ENCODE measurements at places on chromosomes 1 and 21.
A peak's percentile ranks its signal among the peaks of the same experiment; 100 is the strongest.

DNA sequence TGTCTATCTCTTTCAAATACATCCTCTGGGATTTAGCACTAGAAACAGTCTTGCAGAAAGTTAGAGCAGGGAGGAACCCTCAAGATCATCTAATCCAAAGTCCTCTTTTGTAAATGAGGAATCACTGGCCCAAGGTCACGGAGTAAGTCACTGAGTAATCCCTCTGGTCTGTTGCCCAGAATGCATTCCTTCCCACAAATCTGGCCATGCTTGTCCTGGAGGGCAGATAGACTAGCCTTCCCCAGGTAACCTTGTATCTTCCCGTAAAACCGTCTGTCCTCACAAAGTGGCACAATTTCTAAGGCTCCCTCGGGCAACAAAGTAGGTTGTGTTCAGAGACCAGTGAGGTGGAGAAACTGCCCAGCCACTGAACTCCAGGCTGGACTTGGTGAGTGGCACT is 46.2 kb downstream of the DDR2 start:
- DNase-seq, result no peak

GRCh38 chr1:150441121-150441520 is 46.1 kb upstream of the TARS2 start:
- DNase-seq, result no peak

- DNase-seq, result no peak
These were observed 17.4 kb upstream of the GJA9 start for GRCh38 chr1:38898653-38899230.

DNA sequence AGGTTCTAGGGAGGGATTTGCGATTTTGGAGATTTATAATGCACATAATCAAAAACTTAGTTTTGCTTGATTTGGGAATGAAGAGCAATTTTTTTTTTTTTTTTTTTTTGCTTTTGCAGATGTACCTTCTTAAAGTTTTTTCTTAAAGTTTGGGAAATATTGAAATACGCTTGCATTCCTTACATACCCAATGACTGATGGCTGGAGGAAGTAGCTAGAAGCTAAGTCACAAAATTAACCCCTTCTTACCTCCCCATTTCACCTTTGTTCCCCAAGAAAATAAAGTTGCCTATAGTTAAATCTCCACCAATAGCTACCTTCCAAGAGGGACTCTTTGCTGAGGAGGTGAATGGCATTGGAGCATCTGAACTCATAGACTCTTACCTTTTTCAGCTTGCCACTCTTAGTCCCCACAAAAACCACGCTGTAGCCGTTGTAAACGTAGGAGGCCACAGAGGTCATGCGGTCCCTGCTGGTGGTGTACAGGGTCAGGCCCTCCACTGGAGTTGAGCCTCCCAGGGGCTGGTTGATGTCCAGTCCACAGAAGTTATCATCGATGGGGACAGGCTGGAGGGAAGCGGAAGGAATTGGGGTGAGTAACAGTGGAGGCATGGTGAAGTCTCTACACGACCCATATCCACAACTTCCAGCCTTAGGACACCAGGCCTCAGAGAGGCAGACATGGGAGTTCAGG is 34.1 kb downstream of the PLXNA2 start:
- DNase-seq, result no peak

DNA sequence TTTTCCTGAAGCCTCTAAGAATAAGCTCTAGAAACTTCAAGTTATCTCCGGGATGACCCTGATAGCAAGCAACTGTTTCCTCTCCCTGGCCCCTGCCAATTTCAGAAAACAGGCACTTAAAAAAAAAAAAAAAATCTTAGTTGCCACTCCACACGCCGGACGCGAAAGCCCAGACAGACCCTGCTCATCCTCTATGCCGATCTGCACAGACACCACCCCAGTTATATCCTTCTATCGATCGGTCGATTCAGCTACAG is 1.7 kb downstream of the ANP32E start:
- no peak for DNase-seq

DNA sequence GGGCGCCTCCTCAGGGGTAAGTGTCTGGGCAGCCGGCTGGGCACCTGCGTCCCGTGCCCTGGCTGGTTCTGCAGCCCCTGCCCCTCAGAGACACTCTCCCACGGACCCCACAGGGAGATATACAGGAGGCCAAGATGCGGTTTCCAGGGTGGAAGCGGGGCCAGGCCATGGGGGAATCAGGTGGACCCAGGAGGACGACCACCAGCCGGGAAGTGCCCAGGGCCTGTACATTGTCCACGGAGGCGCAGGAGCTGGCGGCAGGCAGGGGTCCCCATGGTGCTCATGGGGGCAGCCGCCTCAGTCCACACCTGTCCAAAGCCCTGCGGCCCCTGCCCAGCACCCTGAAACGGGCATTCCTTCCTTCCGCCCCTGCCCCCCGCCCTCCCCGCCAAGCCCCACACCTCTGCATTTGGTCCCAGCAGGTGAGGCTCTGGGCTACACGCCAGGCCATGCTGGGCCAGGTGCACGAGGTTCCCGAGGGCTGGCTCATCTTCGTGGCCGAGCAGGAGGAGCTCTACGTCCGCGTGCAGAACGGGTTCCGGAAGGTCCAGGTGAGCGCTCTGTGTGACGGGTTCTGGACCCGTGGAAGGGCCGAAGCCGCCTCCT is 36.7 kb downstream of the SLC19A1 start:
- no peak for DNase-seq

DNA sequence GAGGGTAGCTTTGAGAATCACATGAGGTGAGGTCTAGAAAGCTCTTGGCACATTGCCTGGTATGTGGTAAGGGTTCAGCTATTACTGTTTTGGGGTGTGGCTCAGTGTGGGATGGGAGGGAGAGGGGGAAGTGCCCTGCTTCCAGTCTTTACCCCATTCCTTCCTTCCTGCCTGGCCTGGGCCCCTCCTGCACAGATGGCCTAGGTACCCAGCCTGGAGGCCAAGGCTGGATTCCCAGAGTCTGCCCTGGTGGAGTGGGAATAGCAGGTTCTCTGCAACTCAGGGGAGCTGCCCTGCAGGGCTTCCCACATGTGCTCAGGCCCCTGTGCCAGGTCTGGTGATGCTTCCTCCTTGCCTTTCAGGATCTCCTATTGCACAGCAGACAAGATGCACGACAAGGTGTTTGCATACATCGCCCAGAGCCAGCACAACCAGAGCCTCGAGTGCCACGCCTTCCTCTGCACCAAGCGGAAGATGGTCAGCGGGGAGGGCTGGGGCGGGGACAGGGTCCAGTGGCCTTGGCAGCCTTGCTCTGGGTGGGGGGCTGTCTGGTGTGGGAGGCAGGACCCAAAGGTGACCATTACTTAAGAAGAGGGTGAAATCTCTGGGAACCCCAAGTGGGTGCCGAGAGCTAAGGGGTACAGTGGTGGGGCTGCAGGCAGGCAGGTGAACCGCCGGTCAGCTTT is 13.5 kb downstream of the LDLRAP1 start:
- DNase-seq, result no peak

DNA sequence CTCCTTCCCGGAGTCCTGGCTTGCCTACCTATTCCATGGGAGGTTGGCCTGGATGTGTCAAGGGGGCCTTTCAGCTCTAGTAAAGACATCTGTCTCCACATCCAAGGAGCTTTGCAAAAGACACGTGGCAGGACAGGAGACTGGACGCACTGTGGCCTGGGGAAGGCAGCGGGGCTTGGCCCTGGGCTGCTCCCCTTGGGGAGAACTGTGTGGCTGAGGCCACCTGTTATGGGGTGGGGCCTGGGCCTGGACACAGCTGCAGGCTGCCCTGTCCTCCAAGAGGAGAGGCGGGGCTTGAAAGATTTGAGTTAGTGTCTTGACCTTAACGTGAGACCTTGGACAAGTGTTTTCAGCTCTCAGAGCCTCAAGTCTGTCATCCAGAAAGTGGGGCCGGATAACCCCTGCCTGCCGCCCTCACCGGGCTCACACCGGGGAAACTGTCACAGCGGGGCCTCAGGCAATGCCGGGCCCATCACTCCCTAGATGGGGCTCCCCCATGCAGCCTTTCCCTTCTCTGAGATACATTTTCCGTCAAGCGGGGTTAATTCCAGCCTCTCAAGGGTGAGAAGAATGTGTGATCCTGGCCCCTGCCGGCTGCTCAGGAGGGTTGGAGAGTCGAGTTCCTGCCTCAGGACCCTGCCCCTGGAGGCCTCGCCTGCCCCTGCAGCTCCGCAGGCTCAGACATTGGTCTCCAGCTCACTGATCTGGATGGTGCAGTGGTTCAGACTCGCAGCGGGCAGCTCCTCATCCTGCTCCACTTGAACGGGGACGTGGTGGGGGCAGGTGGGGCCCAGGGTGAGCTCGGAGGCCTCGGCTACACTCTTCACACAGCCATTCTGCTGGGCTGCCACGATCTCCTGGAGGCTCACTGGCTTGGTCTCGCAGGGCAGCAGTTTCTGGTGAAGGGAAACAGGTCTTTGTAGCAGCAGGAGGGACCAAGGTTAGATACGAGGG is 25.6 kb downstream of the PODN start:
- DNase-seq, result no peak

- DNase-seq, result peak; percentile 55
These were observed 45.3 kb downstream of the HHAT start for GRCh38 chr1:210373878-210374599.

DNA sequence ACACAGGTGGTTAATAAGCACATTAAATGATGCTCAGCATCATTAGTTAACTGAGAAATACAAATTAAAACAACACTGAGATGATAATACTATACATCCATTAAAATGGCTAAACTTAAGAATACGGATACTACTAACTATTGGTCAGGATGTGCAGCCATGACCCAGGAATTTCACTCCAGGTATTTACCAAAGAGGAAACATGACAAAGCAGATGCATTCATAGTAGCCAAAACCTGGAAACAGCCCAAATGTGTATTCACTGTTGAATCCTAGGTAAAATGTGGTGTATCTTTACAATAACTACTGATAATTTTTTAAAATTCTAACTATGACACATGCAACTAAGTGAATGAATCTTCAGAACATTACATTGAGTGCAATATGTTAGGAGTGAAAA is 73.0 kb downstream of the PTPRC start:
- no peak for DNase-seq

- no peak for DNase-seq
These were observed 85.2 kb downstream of the UCHL5 start for GRCh38 chr1:192973988-192974387.

GRCh38 chr1:63704443-63704842 is 69.4 kb upstream of the ROR1 start:
- DNase-seq, result no peak

DNA sequence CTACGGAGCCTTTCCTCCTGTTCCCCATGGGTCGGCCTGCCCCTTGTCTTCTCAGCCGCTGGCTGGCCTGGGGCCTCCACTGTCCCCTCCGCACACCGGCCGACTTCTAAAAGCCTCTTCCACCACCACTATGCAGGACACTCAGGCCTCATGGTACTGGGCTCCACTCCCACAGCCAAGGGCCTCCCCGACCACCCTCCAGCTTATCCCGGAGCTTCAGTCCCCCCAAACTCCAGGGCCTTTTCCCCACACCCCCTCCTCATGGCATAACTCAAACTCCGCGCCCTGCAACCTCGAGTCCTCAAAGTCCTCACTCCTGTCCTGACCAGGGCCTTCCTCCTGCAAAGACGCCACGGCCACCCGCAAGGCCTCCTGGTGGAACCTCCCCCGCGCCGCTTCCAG is 2.0 kb downstream of the LRRC41 start:
- no peak for DNase-seq

DNA sequence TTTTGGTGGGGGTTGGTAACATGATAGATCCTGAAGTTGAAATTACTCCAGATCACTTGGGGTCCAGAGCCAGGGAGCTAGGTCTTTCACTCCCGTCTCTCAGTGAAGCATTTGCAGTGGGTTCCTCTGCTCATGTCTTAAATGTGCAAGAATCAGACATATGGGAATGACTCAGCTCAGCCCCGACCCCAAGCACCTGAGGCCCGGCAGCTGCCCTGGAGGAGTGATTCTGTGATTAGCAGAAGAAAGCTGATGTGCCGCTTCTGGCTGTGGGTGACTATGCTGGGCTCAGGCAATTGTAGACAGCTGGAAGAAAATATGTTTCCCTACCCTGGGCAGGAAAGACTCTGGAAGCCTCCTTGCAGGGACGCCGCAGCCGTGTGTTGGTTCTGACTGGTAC is 601.7 kb downstream of the NPHP4 start:
- DNase-seq, result no peak

DNA sequence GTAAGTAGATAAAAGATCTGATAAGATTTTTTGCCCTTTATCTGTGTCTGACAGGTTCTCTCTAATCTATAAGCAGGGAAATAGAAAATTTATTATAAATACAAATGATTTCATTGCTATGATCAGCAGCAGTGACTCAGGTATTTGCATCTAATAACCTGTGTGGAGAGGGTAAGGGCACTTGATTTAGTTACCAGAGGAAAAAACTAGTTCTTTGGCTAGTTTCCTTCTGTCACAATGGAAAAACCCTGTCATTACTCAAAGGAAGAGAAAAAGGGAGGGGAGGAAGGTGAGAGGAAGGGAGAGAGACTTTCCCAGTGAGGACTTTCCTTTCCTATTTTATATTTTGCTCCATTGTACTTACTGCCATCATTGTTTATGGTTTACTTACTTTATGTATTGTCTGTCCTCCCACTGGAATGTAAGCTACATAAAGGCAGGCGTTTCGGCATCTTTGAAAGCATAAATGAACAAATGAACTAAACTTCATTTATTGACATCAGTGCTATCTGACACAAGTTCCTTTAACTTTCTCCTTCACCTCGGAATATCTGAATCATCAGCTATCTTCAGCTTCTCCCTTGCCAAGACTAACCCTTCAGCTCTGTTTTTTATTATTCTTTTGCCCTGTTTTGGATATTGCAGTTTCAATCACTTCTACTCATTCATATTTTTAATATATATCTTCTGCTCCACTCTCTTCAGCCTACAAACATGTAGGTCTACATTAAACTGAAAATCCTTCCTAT is 34.9 kb downstream of the WDR3 start:
- no peak for DNase-seq

GRCh38 chr1:67582625-67583461 is 102.2 kb upstream of the GADD45A start:
- no peak for DNase-seq

DNA sequence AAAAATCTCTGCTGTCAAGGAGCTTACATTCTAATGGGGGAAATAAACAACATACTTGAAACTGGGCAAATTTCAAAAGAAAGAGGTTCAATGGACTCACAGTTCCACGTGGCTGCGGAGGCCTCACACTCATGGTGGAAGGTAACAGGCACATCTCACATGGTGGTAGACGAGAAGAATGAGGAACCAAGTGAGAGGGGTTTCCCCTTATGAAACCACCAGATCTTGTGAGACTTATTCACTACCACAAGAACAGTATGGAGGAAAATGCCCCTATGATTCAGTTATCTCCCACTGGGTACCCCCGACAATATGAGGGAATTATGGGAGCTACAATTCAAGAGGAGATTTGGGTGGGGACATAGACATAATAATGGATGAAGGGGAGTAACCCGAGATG is 226.4 kb downstream of the ZP4 start:
- no peak for DNase-seq

GRCh38 chr21:46560568-46561444 is 44.1 kb downstream of the S100B start:
- DNase-seq, result no peak

DNA sequence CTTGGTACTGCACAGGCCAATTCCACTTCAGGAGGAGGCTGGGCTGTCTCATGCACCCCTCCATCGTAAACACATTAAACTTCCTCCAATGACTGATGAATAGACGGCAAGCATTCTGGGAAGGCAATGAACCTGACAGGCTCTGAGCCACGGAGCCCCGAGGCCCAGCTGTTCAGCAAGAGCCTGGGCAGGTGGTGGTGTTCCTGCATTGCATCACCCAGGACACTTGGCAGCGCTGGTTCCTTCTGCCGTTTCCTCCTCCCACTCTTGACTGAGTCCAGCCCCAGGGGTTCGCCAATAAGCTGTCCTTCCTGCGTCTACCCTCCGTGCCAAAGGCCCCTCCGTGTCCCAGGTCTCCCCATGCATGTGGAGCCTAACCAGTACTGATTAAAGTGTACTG is 109.8 kb downstream of the JAK1 start:
- no peak for DNase-seq

GRCh38 chr1:45014321-45015028 is 2.4 kb downstream of the UROD start:
- peak; percentile 90 for DNase-seq

All from hematopoietic multipotent progenitor cell treated with erythropoietin and hydrocortisone succinate and interleukin-3 and kit ligand, for 17 days (in vitro differentiated cells).